CD4-positive, alpha-beta T cell (primary cell): ENCODE measurements at places on chromosomes 3 and 15. TPM values are rescaled to one million over a fixed set of nuclear protein-coding genes. Genes with fewer than 3 reads are reported as not detected.

The GOLGA8T gene
- total RNA-seq, result not detected

DNA sequence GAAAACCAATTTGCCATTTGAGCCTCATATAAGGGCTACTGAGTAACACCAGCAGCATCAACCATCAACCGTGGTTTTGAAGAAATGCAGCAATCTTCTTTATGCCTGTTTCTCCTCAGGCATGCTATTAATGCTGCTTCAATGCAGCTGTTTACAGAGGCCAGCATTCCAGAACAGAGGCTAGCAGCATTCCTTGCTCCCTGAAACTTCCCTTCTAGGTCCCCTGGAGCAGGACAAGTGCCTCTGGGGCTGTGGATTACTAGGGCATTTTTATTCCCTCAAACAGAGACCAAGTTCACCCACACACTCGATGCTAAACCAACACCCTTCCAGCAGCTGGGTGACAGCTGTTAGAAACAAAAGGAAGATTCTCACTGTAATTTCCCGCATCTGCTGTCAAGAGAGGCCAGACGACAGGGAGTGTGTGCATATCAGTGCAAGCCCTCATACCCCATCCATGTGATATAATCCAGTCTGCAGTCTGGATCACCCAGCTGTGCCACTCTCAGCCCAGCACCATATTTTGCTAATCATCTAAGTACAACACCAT lies 57.5 kb downstream of the HOMER2 start:
- no peak for DNase-seq

GRCh38 chr15:82855286-82856100 lies 46.1 kb downstream of the WHAMM start:
- DNase-seq, result no peak

- DNase-seq, result no peak
These were observed 318.9 kb upstream of the IL12A start for GRCh38 chr3:159669766-159670165.
